ENCODE measurements at places on chromosomes 16 and 17.

DNA sequence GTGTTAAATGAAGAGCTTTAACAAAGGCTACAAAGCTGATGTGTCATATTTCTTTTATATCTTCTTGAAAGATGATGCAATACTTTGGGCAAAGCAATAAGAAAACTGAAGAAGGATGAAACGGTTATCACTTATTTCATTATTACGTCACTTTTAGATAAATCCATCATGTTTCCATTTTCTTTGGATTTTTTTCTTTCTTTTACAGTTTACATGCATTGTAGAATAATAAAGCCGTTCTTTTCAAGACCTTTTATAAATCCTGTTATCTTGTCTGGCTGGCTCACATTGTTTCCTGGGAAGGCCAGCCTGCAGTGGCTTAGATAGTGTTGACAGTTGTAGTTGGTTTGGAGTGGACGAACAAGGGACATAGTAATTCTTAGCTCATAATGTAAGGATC is 28.9 kb downstream of the TANC2 start:
- no peak for DNase-seq

GRCh38 chr17:76909971-76910760 is 42.0 kb downstream of the MGAT5B start:
- DNase-seq: peak; percentile 7

GRCh38 chr17:57309479-57309878 is 53.2 kb downstream of the MSI2 start:
- DNase-seq: no peak

- DNase-seq: no peak
Observed at GRCh38 chr16:70463235-70463634, 8.8 kb downstream of the FCSK start.

DNA sequence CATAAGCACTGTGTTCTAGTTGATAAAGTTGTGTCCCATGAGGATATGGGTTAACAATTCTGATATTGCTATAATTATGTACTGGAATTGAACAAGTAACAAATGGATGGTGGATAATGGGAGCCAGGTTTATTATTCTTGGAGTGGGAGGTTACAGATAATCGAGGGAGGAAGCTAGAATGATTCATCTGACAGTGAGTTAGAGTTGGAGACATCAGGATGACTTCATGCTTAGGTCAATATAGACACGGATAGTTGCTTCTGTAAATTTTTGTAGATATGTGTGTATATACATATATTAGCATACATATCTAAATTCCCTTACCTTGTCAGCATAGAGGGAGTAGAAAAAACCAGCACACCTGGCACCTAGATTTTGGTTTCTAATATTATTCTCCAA is 293.4 kb downstream of the SHISA9 start:
- no peak for DNase-seq

DNA sequence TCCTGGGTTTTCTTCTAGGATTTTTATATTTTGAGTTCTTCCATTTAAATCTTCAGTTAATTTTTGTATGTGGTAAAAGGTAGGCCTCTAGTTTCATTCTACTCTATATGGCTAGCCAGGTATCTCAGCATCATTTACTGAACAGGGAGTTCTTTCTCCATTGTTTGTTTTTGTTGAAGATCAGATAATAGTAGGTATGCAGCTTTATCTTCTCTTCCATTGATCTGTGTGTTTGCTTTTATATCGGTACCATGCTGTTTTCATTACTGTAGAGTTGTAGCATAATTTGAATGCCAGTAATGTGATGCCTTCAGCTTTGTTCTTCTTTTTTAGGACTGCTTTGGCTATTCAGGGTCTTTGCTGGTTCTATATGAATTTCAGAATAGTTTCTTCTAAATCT is 77.3 kb downstream of the USP22 start:
- DNase-seq: no peak

- DNase-seq: no peak
Observed at GRCh38 chr16:65815707-65816106, 550.8 kb upstream of the CDH5 start.

DNA sequence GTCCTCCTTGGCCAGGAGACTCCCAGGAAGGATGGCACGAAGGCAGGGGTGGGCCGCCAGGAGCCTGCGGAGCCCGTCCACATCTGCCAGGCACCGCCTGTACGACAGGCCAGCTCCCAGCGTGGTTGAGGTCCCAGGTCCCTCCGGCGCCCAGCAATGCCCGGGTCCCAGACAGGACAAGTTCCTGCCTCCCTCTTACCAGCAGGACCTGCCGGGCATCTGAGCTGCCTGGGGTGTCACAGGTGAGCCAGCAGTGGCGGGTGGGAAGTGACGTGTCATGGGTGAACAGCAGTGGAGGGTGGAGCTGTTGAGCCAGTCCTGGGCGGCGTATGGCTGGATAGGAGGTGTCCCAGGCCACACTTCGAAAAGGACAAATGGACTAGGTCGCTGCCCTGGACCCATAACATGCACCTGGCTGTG is 15.7 kb upstream of the BAHCC1 start:
- DNase-seq: no peak

- DNase-seq: no peak
Observed at GRCh38 chr16:62926121-62926801, 890.0 kb upstream of the CDH8 start.

DNA sequence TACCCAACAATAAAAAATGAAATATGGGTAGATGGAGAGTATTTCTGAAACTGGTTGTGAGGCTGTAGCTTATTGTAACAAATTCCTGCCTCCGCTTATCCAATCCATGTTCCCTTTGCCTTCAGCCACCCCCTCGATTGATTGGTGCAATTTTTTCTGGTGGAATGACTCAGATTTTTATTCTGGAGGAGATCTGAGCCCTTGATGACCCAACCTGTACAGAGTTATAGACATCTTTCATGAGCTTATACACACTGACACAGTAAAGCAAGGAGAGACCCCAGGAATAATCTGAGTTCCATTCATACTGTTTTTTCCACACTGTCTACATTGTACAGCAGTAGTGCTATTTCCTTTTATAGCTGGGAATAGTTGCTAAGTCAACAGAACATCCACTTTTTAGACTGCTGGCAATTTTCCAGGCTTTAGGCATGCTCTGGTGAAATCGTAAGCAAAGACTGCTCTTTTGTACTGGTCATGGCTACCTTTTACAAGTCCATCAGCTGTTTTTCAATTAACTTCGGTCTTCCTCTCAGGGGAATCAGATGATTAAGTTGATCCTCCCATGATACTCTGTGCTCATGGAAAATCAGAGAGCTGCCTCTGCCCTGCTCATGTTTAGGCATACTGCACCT is 30.1 kb downstream of the CCL4 start:
- DNase-seq: no peak

- no peak for DNase-seq
Observed at GRCh38 chr17:68034452-68034776, 1.1 kb upstream of the KPNA2 start.

GRCh38 chr16:81861915-81862314 is 82.8 kb downstream of the PLCG2 start:
- no peak for DNase-seq

GRCh38 chr17:1469231-1469852 is 13.3 kb upstream of the CRK start:
- no peak for DNase-seq

DNA sequence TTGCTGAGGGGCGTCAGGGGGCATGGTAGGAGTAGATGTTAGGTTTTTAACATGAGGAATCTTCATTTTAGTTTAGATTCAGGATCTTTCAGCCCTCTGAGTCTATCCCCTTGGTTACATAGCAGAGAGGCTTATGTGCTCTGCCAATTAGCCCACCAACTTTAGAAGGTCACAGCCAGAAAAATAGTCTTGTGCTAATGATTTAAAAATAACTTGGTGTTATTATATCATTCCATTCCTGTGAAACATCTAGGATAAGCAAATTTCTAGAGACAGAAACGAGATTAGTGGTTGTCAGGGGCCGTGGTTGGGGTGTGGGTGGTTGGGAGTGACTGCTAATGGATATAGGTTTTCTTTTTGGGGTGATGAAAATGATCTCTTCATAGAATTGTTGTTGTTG is 183.7 kb downstream of the SNX29 start:
- DNase-seq: no peak

Data from kidney capillary endothelial cell (primary cell).